Stimulated activated CD4-positive, alpha-beta T cell treated with anti-CD3 and anti-CD28 coated beads, Interleukin-15, amount 100 ng/mL, for 24 hours (primary cell): ENCODE measurements at places on chromosomes 6 and 20.

- no peak for DNase-seq
Measured at GRCh38 chr20:1528811-1529210, 28.7 kb downstream of the SIRPD start.

DNA sequence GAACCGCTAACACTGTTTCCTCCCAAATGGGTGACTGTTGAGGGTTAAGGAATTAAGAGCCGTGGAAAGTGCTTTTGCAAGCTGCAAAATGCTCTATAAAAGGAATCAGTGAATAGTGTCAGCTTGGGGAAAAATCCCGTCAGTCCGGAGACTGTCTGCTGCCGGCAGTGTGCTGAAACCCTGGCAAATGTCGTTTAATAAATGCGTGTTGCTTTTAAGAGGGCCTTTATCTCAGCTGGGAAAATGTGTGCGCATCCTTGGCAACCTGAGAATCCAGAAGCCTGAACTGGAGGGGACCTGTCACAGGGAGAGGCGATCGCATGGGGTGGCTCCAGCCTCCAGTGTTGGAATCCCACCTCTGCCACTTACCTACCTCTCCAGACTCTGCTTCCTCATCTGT is 9.8 kb downstream of the SIRPA start:
- no peak for DNase-seq

DNA sequence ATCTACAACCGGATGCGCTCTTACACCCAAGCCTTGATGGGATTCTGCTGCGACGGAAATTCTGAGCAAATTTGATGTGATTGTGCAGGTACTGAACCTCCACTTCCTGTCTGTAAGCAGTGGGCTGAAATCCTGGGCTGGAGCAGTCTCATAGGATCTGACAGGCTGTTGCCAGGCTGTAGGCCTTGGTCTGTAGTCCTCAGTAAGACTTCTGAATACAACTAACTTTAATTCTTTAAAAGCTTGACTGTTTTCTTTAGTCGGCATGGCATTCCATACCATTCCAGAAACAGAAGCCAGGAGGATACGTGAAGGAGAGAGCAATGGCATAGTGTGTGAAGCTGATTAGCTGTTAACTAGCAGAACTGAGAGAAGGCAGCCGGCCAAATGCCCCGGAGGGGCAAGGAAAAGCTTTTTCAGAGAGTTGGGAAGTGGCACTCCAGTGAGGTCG is 68.3 kb downstream of the ADTRP start:
- DNase-seq = peak; percentile 79

DNA sequence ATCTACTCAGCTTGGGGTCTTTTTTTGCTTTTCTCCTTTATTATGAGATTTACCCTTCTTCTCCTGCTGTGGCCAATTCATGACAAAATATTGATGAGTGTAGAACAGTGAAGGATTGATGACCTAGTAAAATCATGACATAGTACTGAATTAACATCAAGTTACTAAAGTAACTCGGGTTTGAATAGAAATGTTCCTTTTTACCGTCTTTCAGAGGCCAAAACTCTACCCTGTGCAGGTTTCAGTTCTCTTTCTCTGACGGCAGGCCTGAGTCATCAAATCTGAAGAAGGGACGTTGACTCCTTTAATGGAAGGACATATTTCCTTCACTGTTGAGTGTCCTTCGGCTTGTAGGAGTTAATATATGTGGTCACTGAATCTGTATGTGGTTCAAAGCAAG is 80.7 kb downstream of the RREB1 start:
- DNase-seq = no peak

DNA sequence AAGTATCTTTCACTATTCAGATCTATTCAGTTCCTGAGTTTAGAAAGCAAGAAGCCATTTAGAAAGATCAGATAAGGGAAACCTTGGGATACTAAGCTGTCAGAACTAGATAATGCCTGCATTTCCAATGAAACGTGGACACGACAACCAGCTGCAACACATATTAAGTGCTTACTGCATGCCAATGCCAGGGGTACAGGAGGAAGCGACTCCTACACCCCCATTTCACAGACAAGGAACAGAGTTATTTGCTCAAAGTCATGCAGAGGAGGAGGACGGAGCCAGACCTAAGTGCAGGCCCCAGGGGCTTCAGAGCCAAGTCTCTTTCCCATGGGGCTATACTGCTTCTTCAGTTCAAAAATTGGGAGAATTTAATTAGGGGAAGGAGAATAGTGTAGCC is 62.4 kb downstream of the PREX1 start:
- DNase-seq = no peak

GRCh38 chr6:113019176-113019575 is 672.0 kb downstream of the RFPL4B start:
- no peak for DNase-seq

- DNase-seq = no peak
Measured at GRCh38 chr6:112153926-112154607, 66.7 kb downstream of the FAM229B start.

GRCh38 chr20:24783631-24784492 is 165.2 kb upstream of the CST7 start:
- peak; percentile 11 for DNase-seq

GRCh38 chr6:84459401-84459800 is 232.0 kb upstream of the CEP162 start:
- no peak for DNase-seq
